ENCODE measurements at places on chromosomes 11 and 22.
A peak's percentile ranks its signal among the peaks of the same experiment; 100 is the strongest.

- DNase-seq = no peak
Measured at GRCh38 chr11:45001466-45002165, 50.9 kb upstream of the TP53I11 start.

GRCh38 chr11:134614141-134614540 is 202.1 kb upstream of the B3GAT1 start:
- no peak for DNase-seq

GRCh38 chr11:100639140-100639539 is 47.9 kb upstream of the ARHGAP42 start:
- DNase-seq = peak; percentile 2

DNA sequence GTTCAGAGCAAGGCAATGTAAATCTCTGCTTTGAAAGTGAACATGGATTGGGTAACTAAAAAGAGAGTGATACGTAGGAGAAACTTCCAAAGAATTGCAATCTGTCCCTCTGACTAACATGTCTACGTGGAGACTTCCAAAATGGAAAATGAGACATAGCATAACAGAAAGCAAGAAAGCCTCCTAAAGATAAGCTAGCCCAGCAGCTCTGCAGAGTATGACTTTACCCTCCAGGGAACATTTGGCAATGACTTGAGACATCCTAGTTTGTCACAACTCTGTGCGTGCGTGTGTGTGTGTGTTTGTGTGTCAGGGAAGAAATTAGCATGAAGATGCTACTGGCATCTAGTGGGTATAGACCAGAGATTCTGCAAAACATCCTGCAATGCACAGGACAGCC is 817.4 kb downstream of the NTM start:
- DNase-seq = no peak

DNA sequence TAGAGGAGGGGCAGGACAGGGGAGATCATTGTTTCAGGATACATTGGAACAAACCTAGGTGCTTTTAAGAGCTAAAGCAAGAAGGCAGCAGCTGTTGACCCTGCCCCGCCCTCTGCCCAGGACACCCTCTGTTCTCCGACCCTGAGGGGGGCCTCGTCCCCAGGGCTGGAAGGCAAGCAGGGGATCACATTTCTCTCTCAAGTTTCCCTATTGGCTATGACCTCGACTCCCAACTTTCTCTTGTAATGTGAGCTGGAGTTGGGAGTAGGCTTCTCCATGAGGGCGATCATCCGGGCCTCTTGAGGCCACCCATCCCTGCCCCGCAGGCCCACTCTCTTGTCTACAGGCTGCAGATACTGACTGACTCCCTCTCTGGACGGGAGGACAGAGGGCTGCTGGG is 37.7 kb downstream of the DSCAML1 start:
- DNase-seq = no peak

GRCh38 chr11:81203876-81204275 is 1529.8 kb downstream of the FAM181B start:
- no peak for DNase-seq

DNA sequence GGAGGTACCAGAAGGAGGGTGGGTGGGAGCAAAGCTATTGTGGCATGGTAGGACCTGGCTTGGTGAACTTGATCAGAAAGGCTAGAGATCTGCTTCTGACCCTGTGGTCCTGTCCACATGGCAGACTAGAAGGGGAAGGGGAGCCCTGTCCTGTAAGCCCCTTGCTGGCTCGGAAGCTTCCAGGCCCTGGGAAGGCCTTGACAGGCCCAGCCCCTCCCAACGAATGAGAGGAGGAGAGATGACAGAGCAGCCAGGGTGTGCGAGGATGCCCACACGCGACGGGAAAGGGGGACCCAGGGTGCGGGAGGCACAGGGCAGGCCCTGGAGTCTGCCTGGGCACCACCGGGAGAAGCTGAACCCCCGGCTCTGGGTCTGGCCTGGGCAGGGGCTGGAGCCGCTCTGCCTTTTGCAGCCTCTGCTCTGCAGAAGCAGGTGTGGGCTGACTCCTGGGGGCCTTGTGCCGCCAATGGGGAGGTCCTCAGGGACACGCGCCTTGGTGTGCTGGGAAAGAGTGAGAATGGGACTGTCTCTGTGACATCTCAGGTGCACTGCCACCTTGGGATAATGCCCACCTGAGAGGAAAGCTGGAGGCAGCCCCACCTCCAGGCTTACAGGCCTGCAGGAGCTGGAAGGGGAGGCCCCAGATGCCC is 1447.5 kb downstream of the BRD1 start:
- DNase-seq = no peak

- DNase-seq = peak; percentile 3
Measured at GRCh38 chr11:133163463-133164419, 368.6 kb downstream of the OPCML start.

GRCh38 chr11:66328031-66328301 is 8.3 kb downstream of the RIN1 start:
- no peak for DNase-seq

GRCh38 chr11:77407613-77408012 is 66.3 kb downstream of the PAK1 start:
- no peak for DNase-seq

GRCh38 chr22:35357883-35358621 is 22.8 kb upstream of the HMOX1 start:
- DNase-seq = no peak

DNA sequence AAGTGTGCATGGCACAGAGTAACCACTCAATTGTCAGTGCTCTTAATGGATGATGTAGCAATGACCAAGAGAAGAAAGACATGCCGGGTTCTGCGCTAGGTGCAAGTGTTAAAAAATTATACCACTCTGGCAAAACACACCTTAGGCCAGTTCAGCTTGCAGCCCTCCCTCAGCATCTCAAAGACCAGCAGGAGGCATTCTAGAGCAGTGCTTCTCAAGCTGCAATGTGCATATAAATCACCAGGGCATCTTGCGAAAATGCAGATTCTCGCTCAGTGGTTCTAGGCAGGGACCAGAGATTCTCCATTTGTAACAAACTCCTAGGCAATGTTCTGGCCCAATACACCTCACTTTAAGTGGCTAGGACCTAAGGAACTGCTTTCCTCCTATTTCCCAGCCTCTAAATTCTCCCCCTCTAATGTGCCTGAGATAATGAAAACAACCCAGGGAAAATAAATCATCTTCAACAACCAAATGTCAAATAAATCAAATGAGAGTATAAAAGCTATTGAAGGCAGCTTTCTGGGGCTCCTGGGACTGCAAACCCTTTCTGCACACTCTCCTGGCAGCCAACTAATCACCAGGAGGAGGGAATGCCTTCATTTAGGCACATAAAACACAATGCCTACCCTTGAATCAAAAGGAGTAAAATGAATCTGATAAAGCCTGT is 337.2 kb upstream of the API5 start:
- DNase-seq = no peak

DNA sequence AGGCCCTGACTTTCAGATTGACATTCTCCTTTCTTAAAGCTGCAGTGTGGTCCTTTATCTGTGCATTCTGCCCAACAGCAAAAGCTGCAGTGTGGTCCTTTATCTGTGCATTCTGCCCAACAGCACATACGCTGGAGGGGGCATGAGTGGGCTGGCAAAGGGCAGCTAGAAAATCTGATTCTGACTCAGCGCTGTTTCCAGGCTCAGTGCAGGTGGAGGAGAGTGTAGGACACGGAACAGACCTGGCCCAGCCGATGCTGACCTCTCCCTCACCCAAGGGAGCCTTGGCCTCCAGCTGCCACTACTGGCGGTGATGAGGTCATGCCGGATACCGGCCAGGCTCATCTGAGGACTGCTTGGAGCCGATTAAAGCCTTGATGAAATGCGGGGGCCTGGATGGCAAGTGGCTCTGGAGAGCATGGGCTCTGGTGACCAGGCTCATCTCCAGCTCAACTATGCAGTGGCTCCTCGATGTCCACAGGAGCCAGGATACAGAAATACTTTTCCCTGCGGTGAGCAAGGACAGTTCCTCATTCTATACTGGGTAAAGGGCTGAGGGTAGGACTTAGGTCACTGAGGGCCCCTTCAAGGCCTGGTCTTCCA is 84.6 kb downstream of the CLPB start:
- peak; percentile 59 for DNase-seq

GRCh38 chr11:92776676-92777075 is 192.8 kb upstream of the MTNR1B start:
- no peak for DNase-seq

DNA sequence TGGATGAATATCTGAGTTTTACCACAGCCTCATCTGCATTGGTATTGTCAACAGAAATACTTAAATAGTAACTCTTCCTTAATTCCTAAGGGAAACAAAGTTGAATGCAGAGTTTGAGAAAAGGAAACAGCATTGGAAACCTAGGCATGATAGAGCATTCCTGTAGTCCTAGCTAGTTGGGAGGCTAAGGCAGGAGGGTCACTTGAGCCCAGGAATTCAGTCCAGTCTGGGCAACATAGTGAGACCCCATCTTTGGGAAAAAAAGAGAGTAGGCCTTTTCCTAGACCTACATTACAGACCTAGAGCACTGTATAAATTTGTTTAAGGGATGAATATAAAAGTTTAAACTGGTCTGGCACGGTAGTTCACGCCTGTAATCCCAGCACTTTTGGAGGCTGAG is 13.4 kb downstream of the PAFAH1B2 start:
- no peak for DNase-seq

DNA sequence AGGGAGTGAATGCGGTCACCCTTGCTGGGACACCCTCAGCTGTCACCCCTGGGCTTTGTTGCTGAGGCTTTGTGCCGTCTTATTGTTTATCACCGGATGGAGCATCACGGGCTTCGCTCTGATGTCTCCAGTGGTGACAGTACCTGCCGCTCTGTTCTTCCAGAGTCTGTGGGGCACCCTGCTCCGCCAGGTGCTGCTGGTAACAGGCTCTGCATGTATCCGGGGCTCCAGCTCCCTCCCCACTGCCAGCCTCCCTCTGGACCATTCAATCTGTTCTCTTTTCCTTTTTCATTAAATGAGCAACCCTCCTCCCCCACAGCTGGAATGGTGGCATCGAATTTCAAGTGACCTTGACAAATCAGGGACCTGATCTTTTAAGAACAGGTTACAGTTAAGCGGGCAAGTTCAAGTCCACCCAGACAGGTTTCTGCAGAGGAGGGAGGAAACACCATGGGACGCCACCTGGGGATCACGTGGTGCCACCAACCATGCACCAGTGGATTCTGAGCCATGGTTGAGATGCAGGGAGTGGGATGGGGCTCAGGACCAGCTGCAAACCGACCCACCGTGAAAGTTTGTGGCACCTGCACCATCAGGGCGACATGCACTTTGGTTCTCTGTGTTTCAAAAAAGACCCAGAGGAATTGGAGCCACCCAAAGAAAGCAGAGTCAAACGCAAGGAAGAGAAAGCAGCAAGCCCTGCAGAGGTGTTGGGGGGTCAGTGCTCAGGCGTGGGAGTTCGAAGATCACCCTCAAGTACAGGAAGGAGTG is 89.3 kb downstream of the BCR start:
- no peak for DNase-seq

DNA sequence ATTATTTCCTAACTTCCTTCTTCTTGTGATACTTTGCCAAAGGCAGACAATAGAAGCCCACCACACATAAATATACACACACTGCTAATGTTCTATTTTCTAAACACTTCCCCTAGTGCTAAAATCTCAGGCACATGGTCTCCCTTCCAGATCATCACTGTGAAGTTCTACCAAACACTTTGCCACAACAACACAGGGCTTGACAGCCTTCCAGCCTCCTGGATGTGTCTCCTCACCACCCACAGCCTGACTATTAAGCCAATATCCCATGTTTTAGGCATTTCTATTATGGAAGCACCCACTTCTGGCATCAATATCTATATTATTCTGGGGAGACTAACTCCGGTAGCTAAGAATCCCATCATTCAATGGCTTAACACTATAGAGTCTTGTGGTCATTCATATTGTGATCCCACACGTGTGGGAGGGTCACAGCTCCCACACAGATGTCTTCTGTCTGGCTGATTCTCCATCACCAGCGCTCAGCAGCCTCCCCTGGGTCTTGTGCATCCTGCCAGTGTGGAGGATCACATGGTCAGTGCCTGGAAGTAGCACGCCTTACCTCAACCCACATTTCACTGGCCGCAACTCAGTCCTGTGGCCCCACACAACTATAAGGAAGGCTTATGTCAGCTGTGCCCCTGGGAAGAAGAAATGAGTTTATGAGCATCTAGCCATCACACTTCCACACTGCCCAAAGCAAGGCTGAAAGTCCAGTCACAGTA is 29.0 kb downstream of the SPATA19 start:
- DNase-seq = no peak

DNA sequence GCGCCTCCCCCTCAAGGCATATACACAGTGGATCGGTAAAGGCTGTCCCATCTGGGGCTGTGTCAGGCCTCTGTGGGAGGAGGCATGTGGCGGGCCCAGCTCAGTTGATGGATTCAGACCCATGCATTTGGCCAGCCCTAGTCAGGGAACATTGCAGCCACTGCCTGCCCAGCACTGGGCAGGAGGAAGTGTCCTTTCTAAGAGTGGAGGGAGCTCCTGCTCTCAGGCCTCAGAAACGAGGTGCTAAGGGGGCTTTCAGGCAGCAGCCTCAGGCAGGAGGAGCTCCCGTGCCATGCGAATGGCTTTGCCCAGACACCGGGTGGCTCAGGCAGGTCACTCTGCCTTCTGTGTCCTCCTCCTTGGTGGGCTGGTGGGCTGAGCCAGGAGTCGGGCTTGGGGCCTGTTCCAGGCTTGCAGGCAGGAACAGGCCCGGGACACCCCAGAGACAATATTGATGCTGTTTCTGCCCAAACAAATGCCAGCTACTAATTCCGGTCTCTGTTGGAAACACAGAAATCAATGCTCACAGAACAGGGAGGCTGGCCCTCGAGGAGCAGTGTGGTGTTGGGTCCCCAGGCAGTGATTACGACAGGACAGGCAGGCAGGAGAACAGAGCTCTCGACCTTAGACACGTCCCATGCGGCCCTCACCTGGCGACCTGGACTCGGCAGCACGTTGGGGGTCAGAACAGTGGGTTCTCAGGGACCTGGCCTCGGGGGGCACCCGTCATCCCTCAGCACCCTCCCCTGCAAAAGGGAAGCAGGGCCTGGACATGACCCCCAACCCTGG is 42.3 kb upstream of the CCDC188 start:
- DNase-seq = no peak

DNA sequence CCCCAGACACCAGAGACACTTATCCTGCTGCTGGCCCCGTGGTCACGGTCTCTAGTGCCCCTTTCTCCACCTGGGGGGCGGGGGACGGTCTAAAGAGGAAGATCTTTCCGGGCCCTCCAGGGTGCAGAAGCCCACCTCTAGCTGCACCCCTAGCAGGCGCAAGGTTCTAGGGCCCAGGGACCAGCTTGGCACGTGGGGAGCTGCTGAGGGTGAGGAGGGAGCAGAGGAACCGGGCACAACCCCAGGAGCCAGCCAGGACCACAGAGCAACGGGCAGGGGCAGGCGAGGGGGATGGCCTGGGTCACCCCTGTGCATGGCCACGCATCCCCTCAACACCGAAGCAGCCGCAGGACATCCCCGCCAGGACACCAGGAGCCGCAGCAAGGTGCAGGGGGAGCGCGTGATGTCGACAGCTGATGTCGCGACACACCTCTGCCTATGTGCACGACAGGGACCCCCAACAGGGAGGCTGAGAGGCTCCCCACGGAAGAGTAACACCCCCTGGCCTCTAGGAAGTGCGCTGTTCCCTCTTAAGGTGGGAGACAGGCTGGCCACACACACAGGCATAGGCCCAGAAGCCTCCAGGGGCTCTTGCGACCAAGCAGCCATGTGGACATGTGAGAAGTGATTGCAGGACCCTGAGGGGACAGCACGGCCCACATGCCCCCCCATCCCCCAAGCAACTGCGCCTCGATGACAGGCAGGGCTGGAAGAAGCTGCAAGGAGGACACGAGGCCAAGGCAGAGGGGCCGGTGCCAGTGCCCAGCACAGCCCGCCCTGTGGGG is 5.1 kb downstream of the LRFN4 start:
- no peak for DNase-seq
